WTC11 (cell line): ENCODE measurements at places on chromosomes 2 and 18.

GRCh38 chr2:141393214-141393545, 737.6 kb downstream of the LRP1B start:
- no peak for DNase-seq

GRCh38 chr2:202963712-202964111, 51.0 kb upstream of the NBEAL1 start:
- DNase-seq = peak; percentile 35

GRCh38 chr2:85235281-85235680, 92.5 kb downstream of the TGOLN2 start:
- DNase-seq = no peak

- DNase-seq = no peak
Observed at GRCh38 chr2:73173781-73174180, 28.6 kb upstream of the NOTO start.

- no peak for DNase-seq
Observed at GRCh38 chr2:55309446-55309845, 40.4 kb upstream of the MTIF2 start.

GRCh38 chr18:79397247-79397829, 1.6 kb downstream of the NFATC1 start:
- no peak for DNase-seq

DNA sequence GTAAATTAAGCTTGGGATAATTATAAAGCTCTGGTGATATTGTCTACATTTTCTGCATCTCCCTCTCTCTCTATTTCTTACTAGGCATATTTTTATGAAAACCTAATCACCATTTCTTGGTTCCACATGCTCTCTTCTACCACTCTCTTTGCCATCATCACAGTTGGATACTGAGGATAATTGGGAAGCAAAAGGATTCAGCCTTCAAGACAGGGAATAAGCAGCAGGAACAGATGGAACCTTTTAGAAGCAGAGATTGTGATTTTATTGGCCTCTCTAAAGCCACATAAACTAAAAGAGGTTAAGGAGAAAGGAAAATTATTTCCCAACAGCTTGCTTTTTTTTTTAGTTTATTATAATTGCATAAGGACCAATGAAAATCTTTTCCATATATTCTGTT, 226.3 kb upstream of the SPHKAP start:
- no peak for DNase-seq

DNA sequence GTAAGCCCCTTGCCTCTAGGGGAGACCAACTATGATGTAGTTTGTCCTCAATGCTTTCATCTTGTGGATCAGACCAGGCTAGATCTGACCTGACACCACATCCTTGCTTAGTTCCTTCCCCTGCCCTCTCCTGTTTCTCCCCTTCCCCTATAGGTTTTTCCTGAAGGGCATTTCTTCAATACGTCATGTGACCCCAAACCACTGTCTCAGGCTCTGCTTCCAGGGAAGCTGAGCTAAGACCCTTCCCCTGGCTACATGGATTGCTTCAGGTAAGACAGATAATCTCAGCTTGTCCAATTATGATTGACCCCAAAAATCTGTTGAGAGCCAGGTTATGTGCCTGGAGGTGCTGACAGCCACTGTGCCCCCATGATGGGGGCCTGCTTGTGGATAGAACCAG, 22.6 kb upstream of the TTL start:
- DNase-seq = no peak

DNA sequence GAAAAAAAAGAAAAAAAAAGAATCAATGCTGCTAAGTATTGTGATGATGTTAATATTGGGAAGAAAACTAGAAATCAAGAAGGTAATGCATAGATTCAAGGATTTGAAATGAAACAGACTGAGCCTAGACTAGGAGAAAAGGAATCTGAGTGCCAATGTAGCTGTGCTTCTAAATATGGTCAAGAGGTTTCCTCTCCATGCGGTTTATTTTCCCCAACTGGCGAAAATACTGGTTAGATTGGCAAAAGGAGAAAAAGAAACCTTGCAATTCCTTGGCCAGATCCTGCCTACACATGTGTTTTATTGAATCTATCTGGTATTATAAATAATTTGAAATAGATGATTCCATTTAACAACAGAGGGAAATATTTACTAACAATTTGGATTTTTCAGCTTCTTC, 5.7 kb downstream of the SCN3A start:
- no peak for DNase-seq

GRCh38 chr2:182917924-182918323, 51.5 kb upstream of the FRZB start:
- DNase-seq = no peak

DNA sequence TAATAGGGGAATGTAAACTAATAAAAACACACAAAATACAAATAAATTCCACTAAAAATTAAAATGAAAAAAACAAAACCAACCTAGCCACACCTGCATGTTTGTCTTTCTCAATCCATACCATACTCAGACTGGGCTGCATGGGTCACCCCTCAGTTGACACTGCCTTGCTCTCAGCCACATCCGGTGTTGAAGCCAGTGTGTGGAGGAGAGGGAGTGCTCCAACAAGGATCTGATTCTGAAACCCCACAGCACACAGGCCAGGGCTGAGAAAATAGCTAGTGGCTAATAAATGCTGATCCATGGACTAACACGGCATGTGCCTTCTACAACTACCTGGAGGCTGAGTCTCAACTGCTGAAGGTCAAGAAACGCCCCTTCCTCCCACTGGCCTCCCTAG, 13.7 kb downstream of the RND3 start:
- DNase-seq = no peak

GRCh38 chr2:99336804-99337112, 431 bp upstream of the EIF5B start:
- no peak for DNase-seq

DNA sequence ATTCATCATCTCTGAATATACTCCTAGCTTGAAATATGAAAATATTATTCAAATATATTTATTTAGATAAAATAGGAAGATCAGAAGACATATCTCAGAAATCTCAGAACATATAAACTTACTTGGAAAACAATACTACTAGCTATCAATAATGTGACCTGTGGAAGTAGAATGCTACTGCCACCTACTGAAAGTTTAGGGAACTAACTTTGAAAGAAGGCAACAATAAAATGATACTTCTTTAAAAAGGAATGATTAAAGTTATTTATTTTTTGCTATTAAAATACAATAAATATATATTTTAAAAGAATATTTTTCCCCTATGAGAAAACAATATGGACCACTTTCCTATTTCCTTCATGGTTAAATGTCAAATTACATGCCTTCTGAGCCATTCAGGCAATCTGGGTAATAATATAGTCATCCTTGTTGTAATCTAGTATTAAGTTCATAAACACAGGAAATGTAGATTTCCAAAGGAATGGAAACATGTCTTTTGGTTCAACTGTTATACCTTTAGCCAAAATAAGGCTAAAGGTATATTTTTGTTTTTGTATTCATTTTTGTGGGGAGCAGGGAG, 26.0 kb downstream of the ACADL start:
- DNase-seq = no peak

- DNase-seq = no peak
Observed at GRCh38 chr18:49371786-49372185, 88.7 kb downstream of the DYM start.

DNA sequence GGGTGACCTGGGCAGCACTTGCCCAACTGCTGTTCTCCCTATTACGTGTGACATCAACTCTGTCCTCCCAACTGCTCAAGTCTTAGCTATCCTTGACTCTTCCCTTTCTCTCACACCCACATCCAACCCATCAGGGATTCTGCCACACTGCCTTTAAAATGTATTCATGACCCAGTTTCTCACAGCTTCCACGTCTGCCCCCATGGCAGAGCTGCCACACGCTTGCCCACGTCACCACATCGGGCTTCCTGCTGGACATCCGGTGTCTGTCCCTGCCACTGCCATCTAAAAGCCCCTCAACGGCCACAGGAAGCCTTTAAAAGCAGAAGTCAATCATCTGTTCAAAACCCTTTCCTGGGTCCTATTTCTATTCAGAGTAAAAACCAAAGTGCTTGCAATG, 233.1 kb upstream of the POU3F3 start:
- DNase-seq = no peak
